ENCODE measurements at places on chromosomes 7 and 10.
A peak's percentile ranks its signal among the peaks of the same experiment; 100 is the strongest.

GRCh38 chr7:150421831-150422230, 28.6 kb upstream of the GIMAP8 start:
- DNase-seq: no peak

DNA sequence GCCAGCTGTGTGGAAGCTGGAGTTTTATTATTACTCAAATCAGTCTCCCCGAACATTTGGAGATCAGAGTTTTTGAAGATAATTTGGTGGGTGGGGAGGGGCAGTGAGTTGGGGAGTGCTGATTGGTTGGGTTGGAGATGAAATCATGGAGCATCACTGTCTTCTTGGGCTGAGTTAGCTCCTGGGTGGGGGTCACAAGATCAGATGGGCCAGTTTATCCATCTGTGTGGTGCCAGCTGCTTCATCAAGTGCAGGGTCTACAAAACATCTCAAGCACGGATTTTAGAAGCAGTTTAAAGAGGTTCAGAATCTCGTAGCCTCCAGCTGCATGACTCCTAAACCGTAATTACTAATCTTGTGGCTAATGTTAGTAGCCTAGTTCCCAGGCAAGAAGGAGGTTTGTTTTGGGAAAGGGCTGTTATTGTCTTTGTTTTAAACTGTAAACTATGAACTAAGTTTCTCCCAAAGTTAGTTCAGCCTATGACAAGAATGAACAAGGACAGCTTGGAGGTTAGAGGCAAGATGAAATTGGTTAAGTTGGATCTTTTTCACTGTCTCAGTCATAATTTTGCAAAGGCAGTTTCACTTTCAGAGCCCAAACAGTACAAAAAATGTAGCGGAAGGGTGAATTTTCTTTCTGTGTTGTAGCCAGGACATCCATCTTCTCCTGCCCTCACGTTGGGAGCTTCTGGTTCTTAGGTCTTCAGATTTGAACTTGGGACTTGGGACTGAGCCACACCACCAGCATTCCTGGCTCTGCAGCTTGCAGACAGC, 43.1 kb downstream of the KLF6 start:
- no peak for DNase-seq

DNA sequence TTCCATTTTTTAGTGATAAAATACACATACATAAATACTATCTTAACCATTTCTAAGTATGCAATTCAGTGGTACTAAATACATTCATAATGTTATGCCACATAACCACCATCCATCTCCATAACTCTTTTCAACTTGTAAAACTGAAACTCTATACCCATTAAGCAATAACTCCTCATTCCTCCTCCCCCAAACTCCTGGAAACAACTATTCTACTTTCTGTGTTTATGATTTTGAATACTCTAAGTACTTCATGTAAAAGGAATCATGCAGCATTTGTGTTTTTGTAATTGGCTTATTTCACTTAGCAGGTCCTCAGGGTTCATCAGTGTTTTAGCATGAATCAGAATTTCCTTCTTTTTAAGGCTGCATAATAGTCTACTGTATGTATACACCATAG, 131.8 kb downstream of the TES start:
- no peak for DNase-seq

DNA sequence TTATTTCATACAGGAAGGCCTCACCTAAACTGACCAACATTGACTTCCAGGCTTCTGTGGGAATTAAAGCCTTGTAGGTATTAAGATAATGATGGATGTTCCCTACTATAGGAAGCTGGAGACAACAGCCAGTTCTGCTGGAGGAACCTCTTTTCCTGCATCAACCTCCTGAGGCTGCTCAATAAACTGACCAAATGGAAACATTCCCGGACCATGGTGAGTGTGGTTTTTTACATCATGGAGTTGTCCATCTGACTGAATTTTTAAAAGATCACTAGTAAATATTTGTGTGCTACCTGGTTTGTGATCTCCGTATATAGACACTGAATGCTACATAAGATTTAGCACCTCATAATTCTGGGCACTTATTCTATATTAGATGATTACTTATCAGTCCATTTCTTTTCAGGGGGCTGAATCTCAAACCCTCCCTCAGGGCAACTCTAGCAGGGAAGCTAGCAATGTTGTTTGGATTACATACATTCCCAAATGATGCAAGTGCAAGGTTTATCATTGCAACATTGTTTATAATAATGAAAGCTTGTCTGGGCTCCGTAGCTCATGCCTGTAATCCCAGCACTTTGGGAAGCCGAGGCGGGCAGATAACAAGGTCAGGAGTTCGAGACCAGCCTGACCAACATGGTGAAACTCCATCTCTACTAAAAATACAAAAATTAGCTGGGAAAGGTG, 21.5 kb upstream of the SMKR1 start:
- no peak for DNase-seq

GRCh38 chr7:55532150-55532917, 40.0 kb downstream of the VOPP1 start:
- DNase-seq: no peak

DNA sequence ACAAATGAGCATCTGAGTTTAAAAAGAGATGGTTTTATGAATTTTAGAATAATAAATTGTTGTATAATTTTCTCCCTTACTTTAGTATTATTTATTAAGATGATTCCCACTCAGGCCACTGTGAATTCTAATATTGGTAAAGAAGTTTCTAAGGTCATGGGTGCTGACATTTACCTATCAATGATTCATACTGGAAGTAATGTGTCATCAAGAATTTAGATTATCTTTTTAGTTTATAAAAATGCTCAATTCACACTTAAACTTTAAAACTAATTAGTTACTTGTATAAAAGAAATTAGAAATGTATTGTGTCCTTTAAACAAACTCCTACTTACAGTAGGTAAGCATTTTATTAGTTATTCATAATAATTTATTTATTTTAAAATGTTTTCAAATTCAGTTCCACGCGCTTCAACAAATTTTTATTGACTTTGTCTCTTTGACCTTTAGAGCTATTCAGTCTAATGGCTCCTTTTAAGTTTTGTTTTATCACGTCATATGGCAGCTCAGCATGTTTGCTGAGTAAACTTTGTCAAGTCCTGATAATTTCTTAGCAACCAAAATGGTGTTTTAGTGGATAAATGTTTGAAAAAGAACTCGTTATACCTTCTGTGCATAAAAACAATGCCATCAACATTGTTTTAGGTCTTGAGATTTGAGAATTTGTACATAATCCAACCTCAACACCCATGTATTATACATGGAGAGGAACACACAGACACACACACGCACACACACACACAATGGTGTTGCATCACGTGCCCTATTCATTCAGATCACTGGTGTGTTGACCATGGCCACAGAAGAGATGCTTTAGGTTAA, 15.1 kb upstream of the MRC1 start:
- DNase-seq: no peak

- DNase-seq: no peak
These were observed 192.8 kb upstream of the GDF10 start for GRCh38 chr10:47107007-47107747.

DNA sequence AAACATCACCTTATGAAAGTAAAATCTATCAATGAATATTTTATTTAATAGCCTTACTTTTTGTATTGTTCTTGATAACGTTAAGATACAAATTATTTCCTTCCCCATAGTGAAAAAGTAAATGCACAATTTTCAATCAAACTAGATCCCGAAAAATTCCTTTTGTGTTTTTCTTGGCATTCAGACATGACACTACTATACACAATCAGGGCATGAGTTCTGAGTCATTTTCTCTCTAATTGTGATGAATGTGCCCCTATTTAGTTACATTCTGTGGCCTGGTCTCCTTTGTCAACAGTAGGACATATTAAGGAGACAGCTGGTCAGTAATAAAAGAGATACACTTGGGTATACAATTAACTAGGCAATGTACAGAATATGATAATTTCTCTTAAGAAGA, 19.8 kb downstream of the COL1A2 start:
- no peak for DNase-seq

DNA sequence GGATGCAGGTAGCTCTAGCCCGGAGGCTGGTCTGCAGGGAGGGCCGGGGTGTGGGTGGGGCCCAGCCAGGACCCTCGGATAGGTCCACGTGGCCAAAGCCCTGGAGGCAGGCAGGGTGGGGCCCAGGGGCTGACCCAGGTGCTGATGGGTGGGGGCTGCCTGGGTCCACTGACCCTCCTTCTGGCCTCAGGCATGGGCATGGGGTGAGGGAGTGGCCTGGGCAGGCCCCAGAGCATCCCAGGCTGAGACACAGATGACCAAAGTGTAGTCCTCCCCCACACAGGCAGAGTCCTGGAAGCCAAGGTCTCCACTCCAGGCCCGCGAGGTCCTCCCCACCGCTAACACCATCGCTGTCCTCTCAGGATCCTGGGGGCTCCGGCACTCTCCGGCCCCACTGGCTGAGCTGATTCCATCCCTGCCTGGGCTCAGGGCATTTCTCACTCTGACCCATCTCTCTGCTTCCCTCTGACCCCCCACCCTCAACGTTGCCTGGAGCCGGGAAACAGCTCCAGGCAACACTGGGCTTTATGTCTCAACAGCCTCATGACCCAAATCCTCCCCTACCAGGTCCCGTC, 20.7 kb upstream of the PPP2R2D start:
- DNase-seq: no peak

GRCh38 chr7:129401967-129402860, 32.0 kb upstream of the STRIP2 start:
- DNase-seq: no peak

DNA sequence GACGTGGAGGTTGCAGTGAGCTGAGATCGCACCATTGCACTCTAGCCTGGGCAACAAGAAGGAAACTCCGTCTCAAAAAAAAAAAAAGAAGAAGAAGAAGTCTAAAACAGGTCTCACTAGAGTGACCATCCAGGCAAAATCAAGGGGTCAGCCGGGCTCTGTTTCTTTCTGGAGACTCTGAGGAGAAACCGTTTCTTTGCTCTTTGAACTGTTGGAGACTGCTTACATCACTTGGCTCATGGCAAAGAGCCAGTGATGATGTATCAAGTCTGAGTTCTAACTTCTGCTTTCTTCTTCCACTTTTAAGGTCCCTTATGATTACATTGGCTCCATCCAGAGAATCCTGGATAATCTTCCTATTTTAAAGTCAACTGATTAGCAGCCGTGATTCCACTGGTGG, 306.8 kb downstream of the WDR11 start:
- DNase-seq: no peak

DNA sequence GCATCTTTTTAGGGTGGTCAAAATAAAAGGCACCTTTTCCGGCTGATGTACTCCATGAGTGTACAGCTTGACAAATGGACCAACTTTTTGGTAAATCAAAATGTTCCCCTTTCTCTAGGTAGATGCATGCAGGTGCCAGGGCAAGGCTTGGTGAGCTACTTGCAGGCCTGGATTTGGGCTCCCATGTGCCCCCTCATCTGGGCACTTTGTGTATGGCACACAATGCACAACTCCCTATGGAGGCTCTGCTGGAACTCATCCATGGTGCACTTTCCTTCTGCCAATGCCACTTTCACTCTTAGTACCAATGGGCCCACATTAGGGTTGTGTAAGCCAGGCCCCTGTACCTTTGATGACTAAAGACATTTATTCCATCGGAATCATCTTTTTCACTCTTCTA, 300.8 kb downstream of the SDHAF3 start:
- no peak for DNase-seq

GRCh38 chr7:35849158-35849831, 48.4 kb downstream of the SEPTIN7 start:
- no peak for DNase-seq

DNA sequence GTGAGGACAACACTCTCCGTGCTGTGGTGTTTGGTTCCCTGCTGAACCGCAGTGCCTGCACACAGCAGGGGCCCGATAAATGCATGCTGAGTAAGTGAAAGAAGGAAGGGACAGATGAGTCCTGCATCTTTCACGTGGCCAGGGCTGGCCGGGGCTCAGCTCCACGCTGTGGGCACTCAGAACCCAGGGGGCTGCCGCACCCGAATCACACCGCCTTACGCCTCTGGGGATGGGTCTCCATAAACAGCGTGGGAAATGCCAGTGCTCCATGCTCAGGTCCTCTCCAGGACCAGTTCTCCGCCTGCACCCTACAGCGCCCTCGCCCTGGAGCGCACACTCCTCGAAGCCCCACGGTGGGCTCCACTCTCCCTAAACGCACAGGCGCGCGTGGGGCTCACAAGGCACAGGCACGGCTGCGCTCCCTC, 38.1 kb downstream of the RASGEF1A start:
- no peak for DNase-seq

GRCh38 chr7:149175150-149175549, 20.2 kb upstream of the ZNF282 start:
- no peak for DNase-seq

DNA sequence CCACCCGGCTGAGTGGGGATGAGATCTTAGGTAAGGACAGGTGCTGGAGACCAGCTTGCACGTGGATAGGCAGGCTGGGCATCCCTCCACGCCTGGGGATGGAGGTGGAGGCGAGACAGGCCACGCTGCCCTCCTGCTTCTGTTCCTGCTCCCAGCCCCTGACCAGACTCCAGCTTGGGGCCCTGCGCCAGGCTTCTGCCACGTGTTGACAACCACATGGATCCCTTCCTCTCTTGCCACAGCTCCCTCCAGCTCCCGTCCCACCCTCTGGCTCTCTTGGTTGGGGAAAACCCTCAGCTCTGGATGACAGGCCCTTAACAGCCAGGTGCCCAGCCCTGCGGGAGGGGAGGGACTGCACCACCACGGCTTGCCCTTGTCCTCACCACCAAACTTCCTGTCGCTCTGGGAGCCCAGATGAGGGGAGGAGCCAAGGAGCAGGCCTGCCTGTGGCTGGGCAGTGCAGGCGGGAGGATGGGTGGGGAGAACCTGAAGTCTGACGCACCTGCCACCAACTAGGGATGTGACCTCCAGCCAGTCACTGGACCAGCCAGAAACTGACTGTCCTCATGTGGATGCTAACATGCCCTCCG, 36.0 kb downstream of the KCNH2 start:
- DNase-seq: peak; percentile 93

GRCh38 chr10:70265032-70265689, 18.6 kb downstream of the NPFFR1 start:
- DNase-seq: no peak

DNA sequence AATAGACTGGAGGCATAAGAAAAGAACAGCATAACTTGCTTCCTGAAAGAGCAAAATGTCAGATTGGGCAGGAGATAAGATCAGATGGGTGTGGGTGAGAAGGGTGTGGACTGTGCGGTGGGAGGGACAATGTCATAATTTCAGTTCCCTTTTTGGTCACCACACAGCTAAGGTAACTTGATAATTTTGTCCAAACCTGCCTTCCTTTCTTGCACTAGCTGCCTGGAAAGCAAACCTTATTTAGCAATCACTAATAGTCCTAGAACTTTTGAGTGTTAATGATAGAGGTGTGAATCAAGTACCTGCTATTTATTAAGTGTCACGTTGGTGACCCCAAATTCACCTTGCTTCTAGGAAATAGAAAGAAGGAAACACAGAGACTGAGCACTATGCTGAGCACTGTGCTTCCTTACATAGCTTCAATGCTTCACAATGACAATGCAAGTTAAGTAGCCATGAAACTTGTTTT, 72.4 kb upstream of the SP4 start:
- no peak for DNase-seq

DNA sequence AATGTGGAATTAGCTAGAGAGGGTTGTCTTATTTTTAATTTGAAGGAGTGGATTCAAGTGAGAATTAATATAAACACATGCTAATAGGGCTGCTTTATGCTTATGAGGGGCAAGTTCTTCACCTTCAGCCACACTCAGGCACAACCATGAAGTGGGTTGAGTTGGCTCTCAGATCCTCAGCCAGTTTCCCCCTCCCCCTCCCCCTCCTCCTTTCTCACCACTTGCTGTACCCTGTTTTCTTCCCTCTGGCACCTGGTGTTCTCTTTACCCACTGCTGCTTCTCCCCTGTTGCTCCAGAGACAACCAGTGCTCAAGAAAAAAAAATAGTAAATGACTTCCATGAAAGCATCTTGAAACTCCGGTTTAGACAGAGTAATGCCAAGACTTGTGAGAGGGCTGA, 1083.3 kb downstream of the CNTNAP2 start:
- no peak for DNase-seq
